ENCODE measurements at places on chromosomes 7 and 10.

- no peak for DNase-seq
Observed at GRCh38 chr7:45185028-45185863, 27.7 kb downstream of the RAMP3 start.

DNA sequence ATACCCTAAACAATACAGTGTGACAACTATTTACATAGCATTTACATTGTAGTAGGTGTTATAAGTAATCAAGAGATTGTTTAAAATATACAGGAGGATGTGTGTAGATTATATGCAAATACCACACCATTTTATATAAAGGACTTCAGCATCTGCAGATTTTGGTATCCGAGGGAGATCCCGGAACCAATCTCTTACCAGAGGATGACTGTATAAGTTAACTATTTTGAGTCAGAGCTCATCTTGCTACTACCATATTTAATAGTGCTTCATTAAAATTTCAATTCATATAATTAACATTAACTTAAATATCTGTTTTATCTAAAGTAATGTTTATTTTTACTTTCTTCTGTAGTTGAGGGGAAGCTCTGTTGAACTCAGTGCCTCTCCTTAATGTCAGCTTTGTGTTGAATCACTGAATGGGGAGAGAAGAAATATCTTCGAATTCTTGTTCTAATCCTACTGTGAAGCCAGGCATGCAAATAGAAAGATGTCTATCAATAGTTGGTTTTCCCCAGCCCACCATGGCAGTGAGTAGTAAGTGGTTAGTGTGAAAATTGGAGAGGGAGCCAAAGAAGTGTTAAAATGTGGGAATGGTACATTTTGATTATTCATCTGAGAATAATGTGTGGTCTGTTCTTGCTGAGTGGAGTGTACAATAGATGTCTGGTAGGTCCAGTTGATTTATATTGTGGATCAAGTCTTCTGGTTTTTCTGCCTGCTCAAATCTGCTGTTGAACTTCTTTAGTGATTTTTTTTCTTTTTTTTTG is 90.1 kb upstream of the CYP26C1 start:
- DNase-seq: no peak

DNA sequence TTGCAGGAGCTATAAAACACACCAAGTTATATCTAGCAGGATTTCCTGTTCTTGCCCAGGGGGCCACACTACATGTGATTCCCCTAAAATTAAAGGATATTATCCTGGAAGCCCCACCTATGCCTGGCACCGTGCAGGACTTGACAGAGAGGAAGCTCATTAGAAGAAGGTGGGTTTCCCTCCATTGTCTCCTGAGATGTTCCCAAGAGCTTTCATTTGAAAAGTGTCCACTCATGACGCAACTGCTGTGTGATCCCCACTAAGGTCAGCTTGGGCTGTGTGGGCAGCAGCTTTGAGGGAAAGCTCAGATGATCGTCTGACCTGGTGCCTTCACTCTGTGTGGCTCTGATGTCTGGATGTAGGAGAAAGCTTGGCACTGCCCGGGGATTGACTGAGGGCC is 53.5 kb downstream of the RAMP3 start:
- no peak for DNase-seq

GRCh38 chr10:12943425-12943824 is 58.1 kb downstream of the CCDC3 start:
- DNase-seq: no peak

GRCh38 chr7:87341441-87341840 is 4.0 kb upstream of the CROT start:
- no peak for DNase-seq

GRCh38 chr10:75417522-75417927 is 13.9 kb upstream of the LRMDA start:
- DNase-seq: no peak

DNA sequence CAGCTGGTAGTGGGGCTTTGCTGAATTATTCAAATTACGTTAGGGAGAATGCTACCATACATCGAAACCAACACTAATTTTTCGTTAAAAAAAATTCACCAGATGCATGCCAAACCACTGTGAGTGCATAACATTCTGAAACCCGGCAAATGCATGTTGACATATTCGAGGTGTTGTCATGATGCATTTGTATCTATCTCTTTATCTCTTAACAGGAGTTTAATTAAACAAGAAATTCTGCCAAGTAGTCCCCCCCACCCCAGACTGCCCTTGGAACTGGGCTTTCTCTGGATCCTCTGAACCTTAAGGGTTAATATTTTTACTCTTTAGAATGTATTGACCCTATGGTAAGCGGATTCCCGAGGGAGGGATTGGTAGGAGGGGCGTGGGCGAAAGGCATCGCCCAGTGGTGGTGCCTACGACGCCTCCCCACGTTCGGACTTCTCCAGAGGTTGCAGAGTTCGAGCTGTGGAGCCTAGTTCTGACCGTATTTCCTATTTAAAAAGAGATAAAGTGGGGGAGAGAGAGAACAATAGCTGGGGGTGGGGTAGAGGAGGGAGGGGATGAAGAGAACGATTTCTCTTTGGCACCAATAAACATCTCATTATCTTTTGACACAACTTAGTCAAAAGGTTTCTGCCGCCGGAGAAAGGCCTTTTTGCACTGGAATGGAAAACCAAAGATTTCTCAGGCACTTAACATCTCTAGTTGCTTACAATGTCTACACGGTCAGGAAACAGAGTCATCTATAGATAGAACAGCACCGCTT is 7.2 kb downstream of the DLX6 start:
- no peak for DNase-seq

- DNase-seq: peak; percentile 78
Observed at GRCh38 chr10:101000915-101001658, 1.5 kb downstream of the LZTS2 start.

DNA sequence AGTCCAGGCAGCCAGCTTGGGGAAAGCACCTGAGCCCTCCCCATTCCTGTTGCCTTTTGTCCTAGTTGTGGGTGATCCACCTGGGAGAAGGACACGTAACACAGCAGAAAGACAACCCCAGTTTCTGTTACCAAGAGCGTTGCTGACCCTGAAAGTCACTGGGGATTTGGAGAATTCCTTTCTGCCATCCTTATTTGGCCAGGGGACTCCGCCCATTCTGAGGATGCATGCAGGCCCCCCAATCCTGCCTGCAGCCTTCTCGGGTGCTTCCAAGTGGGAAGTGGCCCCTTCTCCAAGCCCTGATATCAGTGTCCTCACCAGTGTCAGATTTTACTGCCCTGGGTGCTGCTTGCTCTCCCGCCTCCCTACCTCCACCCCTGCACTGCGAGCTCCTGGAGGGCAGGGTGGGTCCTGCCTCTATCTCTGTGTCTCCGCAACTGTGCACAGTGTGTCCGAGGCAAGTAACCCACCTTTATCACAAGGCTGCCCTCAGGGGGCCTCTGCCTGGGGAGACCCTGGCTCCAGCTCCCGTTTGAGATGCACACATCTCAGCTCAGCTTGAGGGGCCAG is 9.2 kb upstream of the ADCY1 start:
- DNase-seq: no peak

DNA sequence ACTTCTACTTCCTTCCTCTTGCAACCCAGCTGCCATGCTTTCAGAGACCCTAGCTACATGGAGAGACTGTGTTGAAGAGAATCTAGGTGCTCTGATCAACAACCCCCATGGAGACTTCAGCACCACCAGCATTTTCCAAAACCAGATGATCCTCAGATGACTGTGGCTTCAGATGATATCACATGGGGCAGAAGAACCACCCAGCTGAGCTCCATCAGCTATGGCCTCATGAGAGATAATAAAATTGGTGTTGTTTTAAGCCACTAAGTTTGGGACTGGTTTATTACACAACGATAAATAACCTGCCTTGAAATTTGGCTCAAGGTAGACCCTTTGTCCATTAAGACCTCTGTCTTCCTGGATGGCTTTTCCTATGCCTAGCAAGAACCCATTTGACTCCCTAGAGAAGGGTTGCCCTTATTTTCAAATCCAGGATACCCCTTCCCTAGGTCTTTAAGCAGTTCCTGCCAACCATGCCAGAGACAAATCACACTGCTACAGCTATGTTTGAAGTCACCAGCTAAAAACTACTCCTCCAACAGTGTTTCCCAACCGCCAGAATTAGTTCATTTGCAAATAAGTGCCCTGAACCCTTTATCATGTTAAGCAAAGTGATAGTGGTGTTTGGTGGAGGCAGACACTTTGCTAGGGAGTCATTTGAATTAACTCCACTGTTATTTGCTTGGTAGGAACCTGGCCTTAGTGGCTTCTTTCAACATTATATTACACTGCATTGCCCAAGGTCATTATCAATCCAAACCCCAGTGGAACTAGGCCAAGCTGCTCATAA is 136.9 kb upstream of the PALS2 start:
- no peak for DNase-seq

DNA sequence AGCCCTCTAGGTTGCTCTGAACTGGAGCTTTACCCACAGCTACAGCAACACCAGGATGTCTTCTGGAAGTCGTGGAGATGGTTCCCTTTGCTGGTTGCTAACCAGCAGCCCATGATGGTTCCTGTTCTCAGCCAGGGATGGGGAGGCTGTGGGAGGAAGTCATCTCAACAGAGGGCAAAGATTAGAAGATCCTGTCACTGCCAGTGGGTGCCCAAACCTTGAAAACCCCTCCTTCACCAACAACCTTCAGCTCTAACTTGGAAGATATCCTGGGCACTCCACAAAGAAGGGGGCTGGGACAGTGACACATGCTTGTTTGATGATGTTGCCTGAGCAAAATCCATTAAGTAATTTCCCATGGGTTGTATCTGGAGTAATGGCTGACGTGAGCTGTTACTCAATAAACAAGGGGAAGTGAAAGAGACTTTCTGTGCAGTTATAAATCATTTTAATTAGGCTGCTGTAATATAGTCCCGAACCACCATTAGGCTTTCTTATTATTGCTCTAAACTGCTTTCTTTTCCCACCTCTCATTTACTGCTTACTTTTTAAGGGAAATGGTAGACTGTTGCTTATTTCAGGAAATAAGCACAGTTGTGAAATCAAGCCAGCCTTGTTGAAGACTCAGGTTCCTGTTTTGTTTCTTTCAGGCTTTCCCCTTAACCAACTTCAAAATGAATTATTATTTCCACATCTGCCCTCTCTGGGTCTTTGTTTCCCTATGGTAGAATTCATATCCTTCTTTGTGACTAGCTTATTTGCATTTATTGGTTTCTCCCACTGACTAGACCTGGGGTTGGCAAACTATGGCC is 124.8 kb downstream of the PPP1R17 start:
- no peak for DNase-seq

GRCh38 chr10:10513898-10514297 is 503.8 kb upstream of the CELF2 start:
- no peak for DNase-seq

GRCh38 chr10:33126742-33127141 is 168.7 kb upstream of the ITGB1 start:
- DNase-seq: no peak

DNA sequence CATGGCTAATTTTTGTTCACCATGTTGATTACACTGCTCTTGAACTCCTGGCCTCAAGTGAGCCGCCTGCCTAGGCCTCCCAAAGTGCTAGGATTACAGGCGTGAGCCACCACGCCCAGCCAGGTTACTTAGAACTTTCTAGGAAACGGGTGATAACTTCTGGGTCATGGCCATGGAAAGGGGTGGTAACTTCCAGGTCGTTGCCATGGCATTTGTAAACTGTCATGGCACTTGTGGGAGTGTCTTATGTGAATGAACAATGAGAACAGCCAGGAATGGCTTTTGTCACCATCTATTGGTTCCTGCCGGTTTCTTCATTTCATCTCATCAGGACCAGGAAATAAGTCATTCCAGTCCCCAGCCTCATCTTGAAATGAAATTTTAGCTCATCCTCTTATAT is 120.9 kb downstream of the SLC16A9 start:
- DNase-seq: no peak

DNA sequence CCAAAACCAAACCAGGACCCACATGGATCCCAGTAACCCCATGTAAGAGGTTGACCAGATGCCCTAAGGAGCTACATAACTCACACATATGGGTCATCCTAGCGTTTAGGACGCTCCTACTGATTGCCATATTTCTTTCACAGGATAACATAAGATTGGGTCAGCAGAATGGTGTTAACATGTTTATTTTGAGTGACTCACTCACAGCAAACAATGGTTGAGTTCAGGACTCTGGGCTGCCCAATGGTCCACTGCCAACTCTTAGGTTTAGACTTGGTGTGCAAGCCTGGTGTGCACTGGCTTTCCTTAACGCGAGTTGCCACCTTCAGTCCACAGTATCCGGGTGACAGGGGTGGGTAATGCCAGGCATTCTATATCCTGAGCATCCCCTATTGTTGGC is 211.5 kb downstream of the GPAM start:
- no peak for DNase-seq

DNA sequence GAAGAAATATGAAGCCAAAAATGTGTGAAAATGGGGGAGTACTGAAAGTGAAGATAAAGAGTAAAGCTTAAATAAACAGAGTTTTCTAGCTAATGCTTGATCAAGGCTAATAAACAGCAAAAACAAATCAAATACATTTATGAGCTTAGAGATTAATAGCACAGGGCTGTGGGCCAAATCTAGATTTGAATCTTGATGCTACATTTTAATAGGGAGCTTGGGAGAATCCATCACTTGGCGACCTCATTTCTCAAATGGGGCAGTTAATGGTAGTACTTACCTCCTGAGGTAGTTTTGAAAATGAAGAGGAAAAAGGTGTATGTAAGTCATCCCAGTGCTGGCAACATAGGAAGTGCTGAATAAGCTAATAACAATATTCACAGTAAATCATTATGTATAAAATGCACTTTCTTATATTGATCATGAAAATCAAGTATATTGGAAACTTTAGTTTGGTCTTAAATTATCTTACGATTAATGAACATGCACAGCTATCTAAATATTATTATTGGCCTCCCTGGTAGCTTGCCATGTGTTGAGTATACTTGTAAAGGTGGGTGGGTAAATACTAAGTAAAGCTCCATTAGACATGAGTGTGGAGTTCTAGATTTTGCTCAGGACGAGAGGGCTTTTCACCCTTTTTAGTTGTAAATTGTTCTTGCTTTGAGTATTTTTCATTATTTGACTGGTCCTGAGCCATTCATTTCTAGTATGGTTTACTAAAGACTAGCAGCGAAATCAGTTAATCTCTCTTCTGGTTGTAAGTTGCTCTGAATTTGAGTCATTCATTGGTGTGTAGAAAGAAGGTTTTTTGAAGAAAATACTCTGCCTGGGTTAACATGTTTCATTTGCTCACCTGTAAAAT is 5.1 kb downstream of the BICC1 start:
- no peak for DNase-seq
